ENCODE measurements at places on chromosomes 2 and 18.

- DNase-seq = no peak
Measured at GRCh38 chr2:223075301-223076270, 23.6 kb downstream of the KCNE4 start.

DNA sequence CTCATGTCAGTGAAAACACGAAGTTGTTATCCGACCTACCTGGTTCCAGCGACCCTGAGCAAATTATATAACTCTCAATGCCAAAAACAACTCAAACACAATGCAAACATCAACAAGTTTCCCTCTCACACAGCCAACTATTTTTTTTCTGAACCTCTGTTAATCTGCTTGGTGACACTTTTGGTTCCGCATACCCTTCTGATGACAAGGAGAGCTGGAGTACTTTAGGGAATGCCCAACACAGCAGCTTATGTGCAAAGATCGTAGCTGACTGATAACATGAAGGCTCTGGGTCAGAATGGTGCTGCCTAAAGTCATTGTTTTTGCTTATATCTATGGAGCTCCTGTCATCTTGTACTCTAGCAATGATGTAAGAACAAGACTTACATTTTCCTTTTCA, 72.7 kb upstream of the CCDC68 start:
- no peak for DNase-seq

- no peak for DNase-seq
Measured at GRCh38 chr18:54149078-54149697, 75.3 kb downstream of the MBD2 start.

DNA sequence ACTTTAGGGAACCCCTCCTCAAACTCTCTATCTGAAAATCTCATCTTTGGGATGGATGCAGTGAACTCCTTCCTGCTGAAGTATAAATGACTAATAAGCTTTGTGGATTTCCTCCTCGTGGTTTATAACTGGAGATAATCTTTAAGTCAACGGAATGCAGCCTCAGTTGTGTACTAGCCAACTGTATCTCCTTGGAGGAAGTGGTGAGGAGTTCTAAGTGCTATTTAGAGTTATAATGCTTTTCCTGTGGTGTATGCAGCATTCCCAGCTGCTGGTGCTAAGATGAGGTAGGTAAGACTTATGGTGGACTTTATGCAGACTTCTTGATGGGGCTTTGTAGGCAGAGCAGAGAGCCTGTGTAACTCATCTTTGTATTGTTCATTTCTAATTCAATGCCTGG, 90.9 kb downstream of the LYPD6B start:
- no peak for DNase-seq

DNA sequence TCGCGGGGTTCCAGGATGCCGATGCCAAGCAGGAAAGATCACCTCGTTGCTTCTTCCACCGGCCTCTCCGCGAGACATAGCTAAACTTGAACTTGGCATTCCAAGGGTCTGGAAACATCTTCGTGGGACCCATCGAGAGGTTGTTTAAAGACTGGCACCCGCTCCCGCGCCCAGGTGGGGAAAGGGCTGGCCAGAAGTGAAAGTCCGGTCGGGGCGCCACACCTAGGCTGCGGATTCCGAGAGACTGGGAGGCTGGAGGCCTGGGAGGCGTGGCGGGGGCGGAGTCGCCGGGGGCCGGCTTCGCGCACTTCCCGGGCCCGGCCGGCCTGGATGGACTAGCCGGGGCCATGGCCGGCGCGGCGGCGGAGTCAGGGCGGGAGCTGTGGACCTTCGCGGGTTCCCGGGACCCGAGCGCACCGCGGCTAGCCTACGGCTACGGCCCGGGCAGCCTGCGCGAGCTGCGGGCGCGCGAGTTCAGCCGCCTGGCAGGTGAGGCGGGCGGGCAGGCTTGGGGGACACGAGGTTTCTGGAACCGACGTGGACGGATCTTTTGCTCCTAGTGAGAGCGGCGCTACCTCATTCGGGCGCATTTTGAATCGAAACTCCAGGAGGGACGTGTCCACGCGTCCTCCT, at the start of gene MOCOS:
MOCOS (plus strand) TSS at position 305 of the 633 bp plus-strand sequence; CDS start at position 348, 43 bp downstream.
- peak; percentile 92 for DNase-seq

DNA sequence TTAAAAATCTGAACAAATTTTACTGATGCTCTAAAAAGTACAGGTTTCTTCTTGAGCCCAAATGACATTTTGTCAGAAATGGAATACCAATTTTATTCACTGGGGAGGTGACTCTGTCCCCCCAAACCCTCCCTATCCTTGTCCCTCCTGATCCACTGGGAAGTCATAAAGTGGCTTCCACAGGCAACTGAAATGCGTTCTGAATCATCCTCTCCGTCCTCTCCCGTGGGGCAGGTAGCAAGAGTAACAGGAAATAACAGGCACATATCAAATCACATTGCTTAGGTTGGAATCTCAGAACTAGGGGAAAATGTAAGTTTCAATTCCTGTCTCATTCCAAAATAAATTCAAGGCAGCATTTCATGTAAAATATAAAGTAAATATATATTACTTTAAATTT, 44.5 kb downstream of the MYL12B start:
- no peak for DNase-seq

GRCh38 chr2:133197156-133197555, 371.1 kb downstream of the NCKAP5 start:
- peak; percentile 2 for DNase-seq

DNA sequence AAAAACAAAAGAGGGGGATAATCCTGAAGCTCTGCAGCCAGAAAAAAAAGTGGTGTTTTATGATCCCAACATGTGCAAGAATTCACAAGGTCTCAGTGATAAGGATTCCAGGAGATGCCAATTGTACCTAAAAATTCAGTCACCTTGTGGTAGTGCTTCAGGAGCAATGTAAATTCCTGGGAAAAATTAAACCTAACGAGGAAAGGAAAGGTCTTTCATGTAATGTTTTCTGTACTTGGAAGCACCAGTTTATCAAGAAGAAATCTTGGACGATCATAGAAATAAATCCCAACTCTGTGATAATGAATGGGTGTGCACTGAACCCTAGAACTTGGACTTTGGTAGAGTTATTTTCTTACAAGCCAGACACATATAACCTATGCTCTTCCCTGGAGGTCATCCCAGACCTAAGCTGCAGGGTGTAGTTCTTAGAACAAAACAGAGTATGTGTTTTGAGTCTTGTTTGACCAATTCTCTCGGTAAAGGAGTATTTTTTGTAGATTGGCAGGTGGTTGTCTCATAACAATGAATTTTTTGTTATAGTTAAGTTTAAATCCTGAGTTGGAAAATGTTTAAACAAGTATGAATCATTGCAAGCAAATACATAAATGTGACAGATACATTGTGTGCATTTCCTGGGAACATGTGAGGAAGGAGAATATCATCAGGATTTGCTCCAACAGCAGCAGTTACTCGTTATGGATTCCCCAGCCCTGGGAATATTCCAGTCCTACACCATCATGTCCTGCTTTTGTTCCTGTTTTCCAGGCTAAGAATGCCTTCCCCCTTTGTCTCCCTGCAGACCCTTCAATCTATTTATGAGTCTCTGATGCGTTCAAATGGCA, 224.6 kb downstream of the NAPG start:
- DNase-seq = no peak

- DNase-seq = no peak
Measured at GRCh38 chr18:80000877-80001276, 12.5 kb upstream of the TXNL4A start.

- no peak for DNase-seq
Measured at GRCh38 chr2:14342313-14342712, 290.2 kb upstream of the LRATD1 start.

- no peak for DNase-seq
Measured at GRCh38 chr2:146147448-146148012, 1627.6 kb upstream of the ZEB2 start.

GRCh38 chr2:153871231-153872221, at the start of gene GALNT13:
Gene GALNT13, plus strand, starts transcription at chr2:153871922.
- no peak for DNase-seq

GRCh38 chr2:68487773-68488355, 20.5 kb downstream of the APLF start:
- DNase-seq = peak; percentile 33

Data from T47D (cell line).